ENCODE measurements at places on chromosomes 1 and 21. TPM values are rescaled to one million over a fixed set of nuclear protein-coding genes. Genes with fewer than 3 reads are reported as not detected.

Gene DISP1
- total RNA-seq: 0.18 TPM

Gene CRB1
- total RNA-seq: not detected

Gene TGFB2
- total RNA-seq: not detected

Gene AMY1C
- total RNA-seq: not detected

Gene SPRR2G
- total RNA-seq: not detected

Gene MINDY1
- 9.9 TPM for total RNA-seq

Gene SHISA4
- total RNA-seq: 0.51 TPM

DNA sequence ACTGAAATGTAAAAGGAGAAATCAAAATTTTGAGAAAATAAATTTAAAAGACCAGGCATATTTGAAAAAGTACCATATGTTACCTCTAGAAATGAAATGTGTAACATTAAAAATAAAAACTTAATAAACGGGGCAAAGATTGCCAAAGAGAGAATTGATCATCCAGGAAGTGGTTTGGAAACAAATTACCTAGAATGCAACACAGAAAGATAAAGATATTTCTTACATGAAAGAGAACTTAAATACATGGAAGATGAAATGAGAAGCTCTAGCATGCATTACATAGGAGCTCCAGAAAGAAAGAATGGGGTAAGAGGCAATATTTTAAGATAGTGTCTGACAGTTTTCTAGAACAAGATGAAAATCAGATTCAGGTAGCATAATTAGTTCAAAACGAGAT, 235.9 kb upstream of the IRF2BP2 start:
- H3K27ac ChIP-seq: no peak overlapping the region
- H3K36me3 ChIP-seq: no peaks in the 10 kb centered on the region
- no peak for DNase-seq
- H3K27me3 ChIP-seq: no peaks in the 10 kb centered on the region
- H3K4me1 ChIP-seq: peaks cover 10% of the 10 kb centered on the region

DNA sequence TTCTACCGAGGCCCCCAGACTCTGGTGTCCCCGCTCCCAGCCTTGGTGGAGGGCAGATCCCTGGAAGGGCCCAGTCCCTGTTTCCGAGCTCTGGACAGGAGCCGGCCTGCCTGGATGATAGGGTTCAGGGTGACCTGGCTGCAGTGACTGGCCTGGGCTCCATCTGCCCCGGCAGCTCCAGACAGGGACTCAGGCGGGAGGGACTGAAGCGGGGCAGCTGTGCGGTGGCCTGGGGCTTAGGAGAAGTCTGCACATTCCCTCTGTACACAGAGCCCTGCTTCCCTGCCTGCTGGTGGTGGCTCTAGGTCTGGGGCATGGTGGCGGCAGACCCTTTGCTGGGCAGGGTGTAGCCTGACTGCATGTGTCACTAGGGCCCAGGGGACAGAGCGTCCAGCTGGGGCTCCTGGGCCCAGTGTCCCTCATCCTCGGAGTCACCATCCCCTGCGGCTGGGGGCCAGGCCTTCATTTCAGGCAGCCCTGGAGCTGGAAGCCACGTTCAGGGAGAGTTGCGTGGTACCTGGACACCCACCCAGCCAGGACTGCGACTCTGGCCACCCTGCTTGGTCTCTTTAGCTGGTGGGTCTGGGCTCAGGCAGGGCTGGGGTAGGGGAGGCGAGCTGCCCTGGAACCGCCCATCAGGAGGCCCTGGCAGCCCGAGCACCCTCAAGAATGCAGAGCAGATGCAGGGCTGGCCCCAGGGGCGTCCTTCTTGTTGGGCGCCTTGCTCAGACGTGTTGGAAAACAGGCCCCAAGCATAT, 9.6 kb downstream of the ARHGEF16 start:
- no peak overlapping the region for H3K27ac ChIP-seq
- DNase-seq: no peak
- H3K27me3 ChIP-seq: no peaks in the 10 kb centered on the region
- H3K4me1 ChIP-seq: no peaks in the 10 kb centered on the region
- H3K36me3 ChIP-seq: no peaks in the 10 kb centered on the region
- H3K4me3 ChIP-seq: no peak overlapping the region

DNA sequence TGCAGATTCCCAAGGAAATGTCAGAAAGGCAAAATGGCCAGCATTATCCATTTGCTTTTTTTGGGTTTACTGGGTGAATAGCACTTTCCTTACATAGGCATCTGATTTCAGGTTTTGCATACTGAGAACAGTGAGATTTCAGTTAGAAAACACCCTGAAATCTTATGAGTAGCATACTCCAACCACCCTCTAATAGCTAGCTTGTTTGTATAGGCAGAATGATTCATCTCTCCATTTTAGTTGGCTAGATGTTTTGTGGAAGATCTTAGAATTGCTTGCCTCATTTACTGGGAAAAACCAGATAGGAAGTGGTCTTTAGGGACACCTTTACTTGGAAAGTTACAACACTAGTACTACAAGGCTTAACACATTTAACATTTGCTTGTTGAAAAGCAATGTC, 10.4 kb downstream of the KYAT3 start:
- DNase-seq: no peak
- peaks cover 92% of the 10 kb centered on the region for H3K4me1 ChIP-seq
- H3K27ac ChIP-seq: peak overlapping the region; percentile 17
- H3K36me3 ChIP-seq: peaks cover 27% of the 10 kb centered on the region
- H3K27me3 ChIP-seq: no peaks in the 10 kb centered on the region
- H3K4me3 ChIP-seq: no peak overlapping the region

DNA sequence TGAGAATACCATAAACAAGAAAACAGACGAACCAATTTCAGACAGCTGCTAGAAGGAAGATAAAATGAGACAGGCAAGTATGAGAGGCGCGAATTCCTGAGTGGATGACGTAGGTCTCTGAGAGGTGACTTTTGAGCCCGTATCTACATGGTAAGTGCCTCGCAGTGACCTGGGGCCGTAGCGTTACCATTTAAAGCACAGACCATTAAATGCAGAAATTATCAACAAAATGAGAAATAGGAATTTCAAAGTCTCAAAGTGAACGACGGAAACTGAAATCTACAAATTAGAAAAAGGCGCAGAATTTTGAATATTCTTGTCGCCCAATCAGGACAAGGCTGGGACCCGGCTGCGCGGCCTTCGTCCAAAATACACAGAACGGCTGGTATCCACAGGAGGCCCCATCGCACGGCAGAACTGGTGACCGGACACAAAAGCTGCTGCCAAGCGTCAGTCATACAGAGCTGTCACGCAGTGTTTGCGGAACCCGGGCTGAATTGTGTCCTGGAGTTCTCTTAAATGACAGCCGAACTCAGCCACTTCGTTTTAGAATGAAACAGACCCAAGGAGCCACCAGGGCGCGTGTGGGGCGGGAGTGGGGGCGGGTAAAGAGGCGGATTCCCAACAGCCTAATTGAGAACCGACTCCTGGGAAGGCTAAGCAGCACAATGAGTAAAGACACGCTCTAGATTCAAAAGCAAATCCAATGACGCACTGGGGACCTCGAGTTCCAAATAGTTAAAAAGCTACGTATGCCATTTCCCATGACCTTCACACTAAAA, 13.8 kb upstream of the BOLA1 start:
- DNase-seq: no peak
- no peaks in the 10 kb centered on the region for H3K36me3 ChIP-seq
- H3K27ac ChIP-seq: no peak overlapping the region
- H3K4me3 ChIP-seq: no peak overlapping the region

- no peaks in the 10 kb centered on the region for H3K27me3 ChIP-seq
- no peaks in the 10 kb centered on the region for H3K36me3 ChIP-seq
- H3K4me3 ChIP-seq: no peak overlapping the region
These were observed 182.8 kb downstream of the PLPP3 start for GRCh38 chr1:56396581-56396980.

DNA sequence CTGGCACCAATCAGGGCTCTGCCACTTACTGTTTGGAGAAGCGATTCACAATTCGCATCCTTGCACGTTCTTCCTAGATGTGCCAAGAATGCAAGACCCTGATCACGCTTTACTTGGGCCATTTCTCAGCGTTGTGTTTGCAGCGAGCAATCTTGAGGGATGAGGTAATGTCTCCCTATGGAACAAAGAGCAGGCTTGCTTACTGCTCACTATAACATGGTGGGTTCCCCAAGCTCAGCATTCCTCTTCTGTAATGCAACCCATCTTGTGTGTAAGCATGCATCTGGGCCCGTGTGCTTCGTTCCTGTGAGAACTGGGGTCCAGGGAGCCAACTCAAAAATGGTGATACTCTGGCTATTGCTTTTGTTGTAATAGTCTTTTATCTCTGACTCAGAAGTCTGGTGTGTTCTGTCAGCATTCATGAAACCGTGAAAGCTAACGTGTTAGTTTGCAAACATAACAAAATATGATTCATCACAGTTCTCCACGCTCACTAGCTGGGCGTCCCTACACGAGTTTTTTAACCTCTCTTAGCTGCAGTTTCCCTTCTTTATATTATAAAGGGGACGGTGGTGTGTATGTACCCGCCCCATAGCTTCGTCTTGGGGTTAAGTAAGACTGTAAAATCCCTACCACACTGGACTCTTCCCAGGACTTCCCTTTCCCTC, 33.3 kb downstream of the DNTTIP2 start:
- no peaks in the 10 kb centered on the region for H3K36me3 ChIP-seq
- no peak for DNase-seq
- no peaks in the 10 kb centered on the region for H3K27me3 ChIP-seq

DNA sequence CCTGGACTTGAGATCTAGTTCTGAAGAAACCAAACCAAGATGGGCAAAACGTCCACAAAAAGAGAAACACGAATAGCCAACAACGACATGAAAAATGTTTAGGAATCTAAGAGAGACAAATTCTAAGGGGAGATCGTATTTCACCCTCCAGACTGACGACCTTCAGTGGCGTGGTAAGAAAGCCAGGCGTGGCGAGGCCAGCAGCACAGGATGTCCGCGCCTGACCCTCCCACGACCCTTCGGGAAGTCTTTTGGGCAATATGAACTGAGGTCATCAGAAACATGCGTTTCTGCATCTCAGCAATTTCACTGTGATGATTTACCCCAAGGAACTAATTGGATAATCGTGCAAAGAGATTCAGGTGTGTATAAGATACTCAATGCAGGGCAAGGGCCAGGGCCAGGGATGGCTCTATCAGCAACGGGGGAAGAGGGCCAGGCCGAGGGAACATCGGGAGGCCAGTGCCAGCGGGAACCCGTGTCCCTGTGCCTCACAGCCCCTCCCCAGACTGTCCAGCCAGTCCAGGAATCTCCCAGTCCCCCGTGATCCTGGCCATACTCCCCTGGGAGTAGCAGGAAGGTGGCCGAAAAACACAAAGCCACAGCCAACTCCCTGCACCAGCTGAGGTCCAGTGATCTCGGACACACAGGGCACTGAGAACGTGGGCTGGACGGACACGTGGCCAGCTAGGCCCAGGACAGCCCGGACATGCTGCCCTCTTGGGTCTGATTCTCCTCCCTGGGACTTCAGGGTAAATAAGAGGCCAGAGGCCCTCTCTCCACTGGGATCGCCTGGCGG, 53.6 kb upstream of the ADARB1 start:
- H3K36me3 ChIP-seq: no peaks in the 10 kb centered on the region
- no peaks in the 10 kb centered on the region for H3K27me3 ChIP-seq
- H3K4me1 ChIP-seq: no peaks in the 10 kb centered on the region
- DNase-seq: no peak
- H3K4me3 ChIP-seq: no peak overlapping the region
- H3K27ac ChIP-seq: no peak overlapping the region

DNA sequence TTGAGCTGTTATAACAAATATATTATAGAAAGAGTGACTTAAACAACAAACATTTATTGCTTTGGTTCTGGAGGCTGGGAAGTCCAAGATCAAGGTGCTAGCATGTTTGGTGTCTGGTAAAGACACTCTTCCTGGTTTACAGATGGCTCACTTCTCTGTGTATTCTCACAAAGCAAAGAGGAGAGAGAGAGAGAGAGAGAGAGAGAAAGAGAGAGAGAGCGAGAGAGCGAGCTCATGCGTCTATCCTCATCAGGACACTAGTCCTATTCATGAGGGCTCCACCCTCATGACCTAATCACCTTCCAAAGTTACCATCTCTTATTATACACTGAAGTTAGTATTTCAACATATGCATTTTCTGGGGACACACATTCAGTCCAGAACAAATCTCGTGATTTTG, 32.7 kb upstream of the PCP4 start:
- no peak overlapping the region for H3K27ac ChIP-seq
- H3K27me3 ChIP-seq: no peaks in the 10 kb centered on the region
- no peaks in the 10 kb centered on the region for H3K36me3 ChIP-seq
- H3K4me3 ChIP-seq: no peak overlapping the region
- H3K4me1 ChIP-seq: no peaks in the 10 kb centered on the region

All from Karpas-422 (cell line).